ENCODE measurements at places on chromosomes 5 and 9.

GRCh38 chr5:91978221-91978882 lies 595.2 kb upstream of the ARRDC3 start:
- DNase-seq, result no peak

- DNase-seq, result no peak
Observed at GRCh38 chr9:121713400-121714070, 62.1 kb downstream of the DAB2IP start.

GRCh38 chr5:109931049-109931780 lies 241.5 kb downstream of the MAN2A1 start:
- DNase-seq, result peak; percentile 68

- DNase-seq, result peak; percentile 85
Observed at GRCh38 chr9:114538241-114538640, 33.0 kb upstream of the WHRN start.

DNA sequence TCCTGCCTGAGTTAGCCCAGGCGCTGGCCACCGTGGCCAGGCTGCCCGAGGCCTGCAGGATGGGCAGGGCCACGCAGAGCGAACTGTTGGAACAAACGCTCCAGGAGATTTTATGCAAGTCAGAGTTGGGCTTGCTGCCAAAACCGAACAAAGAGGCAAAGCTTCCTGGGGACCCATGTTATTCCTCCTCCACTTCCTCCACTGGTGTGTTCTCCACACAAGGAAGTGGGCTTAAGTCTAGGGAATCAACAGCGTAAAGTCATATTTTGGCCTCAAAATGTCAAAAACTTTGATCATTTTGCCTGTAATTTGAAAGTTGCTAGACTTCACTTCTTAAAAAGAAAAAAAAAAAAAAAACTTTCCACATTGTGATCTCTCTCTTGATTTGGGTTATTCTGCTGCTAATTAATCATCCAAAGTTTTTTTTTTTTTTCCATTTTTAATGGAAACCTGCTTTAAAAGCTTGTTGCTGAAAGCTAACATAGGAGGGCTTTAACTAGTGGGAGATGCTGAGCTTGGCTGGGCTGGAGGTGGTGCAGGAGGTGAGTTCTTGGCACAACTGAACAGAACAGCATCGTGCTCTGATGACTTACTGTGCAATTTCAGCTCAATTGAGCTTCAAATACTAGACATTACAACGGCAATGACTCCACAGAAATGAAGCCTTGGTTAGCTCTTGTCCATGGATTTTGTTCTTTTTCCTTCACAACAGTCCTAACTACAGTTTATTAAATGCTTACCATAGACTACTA lies 73.0 kb downstream of the PTPDC1 start:
- DNase-seq, result no peak

DNA sequence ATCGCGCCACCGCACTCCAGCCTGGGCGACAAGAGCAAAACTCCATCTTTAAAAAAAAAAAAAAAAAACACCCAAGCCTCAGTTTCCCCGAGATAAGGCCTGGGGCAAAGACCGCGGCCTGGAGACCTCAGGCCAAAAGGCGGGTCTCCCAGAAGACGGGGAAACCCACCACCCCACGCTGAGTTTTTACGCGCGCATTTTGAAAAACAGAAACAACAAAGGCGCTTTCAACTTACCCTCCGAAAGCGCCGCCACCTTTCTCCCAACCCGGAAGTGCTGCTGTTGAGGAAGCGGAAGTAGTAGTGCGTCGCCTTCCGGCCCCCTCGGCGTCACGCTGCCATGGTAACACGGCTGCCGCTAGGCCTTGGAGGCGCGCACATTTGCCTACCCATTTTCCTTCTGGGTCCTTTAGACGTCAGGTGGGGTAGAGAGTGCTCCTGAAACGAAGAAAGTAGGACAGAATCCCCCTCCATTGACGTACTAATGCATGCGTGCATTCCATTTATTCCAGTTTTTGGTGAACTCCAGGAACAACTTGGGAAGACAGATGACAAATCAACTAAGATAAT lies at the start of gene TTF1:
TSS of gene TTF1 (minus strand) at position 287 of the 569 bp plus-strand sequence. CDS start 4,019 bp downstream, outside the sequence.
- DNase-seq, result peak; percentile 96

- no peak for DNase-seq
Observed at GRCh38 chr5:39464088-39464487, 39.3 kb upstream of the DAB2 start.

GRCh38 chr5:90528601-90529193 lies 687 bp downstream of the LYSMD3 start:
- DNase-seq, result peak; percentile 38

DNA sequence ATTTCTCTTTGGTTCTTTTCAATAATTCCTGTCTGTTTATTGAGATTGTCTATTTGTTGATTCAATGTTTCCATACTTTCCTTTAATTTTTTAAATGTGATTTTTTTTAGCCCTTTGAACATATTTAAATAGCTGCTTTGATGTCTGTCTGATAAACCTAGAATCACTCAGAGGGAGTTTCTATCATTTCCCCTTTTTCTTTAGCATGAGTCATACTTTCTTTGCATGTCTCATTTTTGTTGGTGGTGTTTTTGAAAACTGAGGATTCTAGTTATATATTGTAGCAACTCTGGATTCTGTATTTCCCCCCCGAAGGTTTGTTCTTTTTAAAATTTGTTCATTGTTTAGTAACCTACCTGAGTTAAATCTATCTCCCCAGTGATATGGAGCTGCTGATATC lies 24.2 kb upstream of the ZNF618 start:
- no peak for DNase-seq

DNA sequence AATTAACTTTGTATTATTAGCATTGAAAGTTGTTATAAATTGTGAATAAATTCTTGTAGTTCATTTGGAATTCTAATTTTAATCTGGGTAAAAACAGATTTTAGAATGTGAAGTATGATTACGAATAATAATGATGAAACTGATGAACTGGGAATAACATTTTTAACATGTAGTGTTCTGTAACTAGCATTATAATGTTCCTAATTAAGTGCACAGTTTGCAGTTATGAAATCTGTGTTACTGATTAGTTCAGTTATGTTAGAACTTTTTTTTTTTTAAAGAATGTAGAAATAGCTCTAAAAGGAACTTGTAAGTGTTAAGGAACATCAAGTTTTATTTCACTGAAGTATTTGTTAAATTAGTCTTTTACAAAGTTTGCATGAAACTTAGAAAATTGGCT lies 48.9 kb upstream of the EIF4EBP3 start:
- no peak for DNase-seq

DNA sequence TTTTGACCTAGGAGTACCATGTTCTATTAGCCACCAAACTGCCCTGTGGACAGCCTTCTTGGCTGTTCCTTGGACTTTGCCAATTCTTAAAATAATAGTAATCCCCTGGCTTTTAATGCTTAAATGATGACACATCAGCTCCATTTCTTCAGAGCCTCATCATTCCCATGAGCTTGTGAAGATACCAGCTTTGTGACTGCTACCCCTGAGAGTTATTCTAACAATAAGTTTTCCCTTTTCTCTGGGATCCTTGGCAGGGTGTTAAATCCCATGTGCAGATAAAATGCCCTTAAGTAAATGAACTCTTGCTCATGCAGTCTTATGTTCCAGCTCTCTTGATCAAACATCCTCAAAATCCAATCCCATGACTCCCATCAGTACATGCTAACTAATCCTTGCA lies 415.3 kb downstream of the CETN3 start:
- DNase-seq, result no peak

All from MM.1S (cell line).